ENCODE measurements at places on chromosomes 12 and 14. TPM values are rescaled to one million over a fixed set of nuclear protein-coding genes. Genes with fewer than 3 reads are reported as not detected.
A peak's percentile ranks its signal among the peaks of the same experiment; 100 is the strongest.

Gene ASCL1
- not detected for total RNA-seq

GRCh38 chr14:44995196-44995595, 33.2 kb downstream of the TOGARAM1 start:
- peaks cover 1% of the 10 kb centered on the region for H3K27me3 ChIP-seq
- H3K4me1 ChIP-seq, result no peaks in the 10 kb centered on the region
- no peak overlapping the region for H3K4me3 ChIP-seq
- DNase-seq, result no peak
- no peak overlapping the region for H3K27ac ChIP-seq

DNA sequence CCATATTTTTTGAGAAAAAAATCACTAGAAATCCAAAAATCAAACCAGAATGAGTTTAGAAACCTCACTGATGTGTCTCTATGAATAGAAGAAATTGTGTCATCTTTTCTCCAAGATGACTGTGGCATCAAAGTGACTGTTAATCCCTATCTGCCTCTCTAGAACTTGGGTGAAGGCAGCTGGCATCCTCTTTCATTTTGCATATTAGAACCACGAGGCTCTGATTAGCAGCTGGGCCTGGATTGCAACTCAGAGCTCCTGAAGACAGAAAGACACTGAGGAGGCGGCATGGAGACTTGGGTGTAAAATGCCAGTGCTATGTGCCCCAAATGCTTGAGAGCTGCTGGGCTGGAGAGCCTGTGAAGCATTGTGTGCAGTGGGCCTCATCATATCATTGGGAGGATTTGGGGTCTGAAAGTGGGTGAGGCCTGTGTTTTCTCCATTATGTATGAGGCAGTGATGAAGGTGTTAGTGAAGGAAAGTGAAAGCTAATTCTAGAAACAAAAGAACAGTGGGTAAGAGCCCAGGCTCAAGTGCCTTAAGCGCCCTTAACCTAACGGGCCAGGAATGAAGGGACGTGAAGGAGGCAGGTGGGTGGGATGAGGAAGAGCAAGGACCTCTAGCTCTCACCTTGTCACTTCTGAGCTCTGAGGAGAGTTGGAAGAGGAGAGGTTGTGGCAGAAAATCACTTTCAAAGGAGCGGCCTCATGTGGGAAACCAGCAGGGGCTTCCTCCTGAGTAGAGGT, 26.2 kb downstream of the NKX2-8 start:
- DNase-seq, result no peak
- no peaks in the 10 kb centered on the region for H3K4me1 ChIP-seq
- peaks cover 2% of the 10 kb centered on the region for H3K27me3 ChIP-seq
- H3K4me3 ChIP-seq, result no peak overlapping the region
- H3K27ac ChIP-seq, result no peak overlapping the region

GRCh38 chr14:65565948-65566347, 153.4 kb downstream of the FUT8 start:
- no peak for DNase-seq
- H3K36me3 ChIP-seq, result peaks cover 4% of the 10 kb centered on the region
- no peak overlapping the region for H3K4me3 ChIP-seq
- no peaks in the 10 kb centered on the region for H3K27me3 ChIP-seq

DNA sequence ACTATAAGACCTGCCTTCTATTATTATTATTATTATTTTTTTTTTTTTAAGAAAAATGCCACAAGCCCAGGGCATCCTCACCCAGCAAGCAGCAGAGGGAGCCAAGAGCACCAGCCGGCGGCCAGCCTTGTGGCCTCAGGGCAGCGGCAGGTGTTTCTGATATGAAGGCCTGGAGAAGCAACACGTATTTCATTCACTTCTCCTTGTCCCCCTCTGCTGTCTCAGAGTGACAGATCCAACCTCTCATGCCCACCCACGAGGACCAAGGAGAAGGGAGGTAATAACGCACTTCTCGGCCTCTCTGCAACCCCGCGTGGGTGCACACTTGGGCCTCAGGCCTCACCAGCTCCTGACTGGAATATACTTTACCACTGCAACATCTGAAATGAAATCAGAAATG, 25.4 kb downstream of the CDC42BPB start:
- peak overlapping the region; percentile 30 for H3K27ac ChIP-seq
- DNase-seq, result peak; percentile 29
- no peak overlapping the region for H3K4me3 ChIP-seq
- peaks cover under 1% of the 10 kb centered on the region for H3K36me3 ChIP-seq
- peaks cover 3% of the 10 kb centered on the region for H3K27me3 ChIP-seq

DNA sequence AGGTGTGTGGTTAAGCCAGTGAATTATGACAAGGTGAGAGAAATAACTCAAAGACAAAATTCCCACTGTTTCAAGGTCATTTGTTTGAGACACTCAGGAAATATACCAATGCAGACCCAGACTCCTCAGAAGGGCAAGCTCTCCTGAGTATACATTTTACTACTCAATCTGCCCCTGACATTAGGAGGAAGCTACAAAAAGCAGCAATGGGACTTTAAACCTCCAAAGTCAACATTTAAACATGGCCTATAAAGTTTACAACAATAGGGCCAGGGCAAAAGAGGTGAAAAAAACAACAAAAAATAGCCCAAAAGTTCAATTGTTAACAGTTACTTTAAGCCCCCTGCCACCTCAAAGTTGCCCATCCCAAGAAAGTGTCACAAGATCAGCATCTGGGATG, 19.5 kb upstream of the PEX5 start:
- no peak overlapping the region for H3K27ac ChIP-seq
- peaks cover 4% of the 10 kb centered on the region for H3K27me3 ChIP-seq
- no peak overlapping the region for H3K4me3 ChIP-seq
- H3K36me3 ChIP-seq, result peaks cover 22% of the 10 kb centered on the region
- DNase-seq, result no peak
- no peaks in the 10 kb centered on the region for H3K4me1 ChIP-seq

Gene RNU6-8
- total RNA-seq, result not detected

Gene OGFOD2
- 10.4 TPM for total RNA-seq

Gene VRTN
- 4.3 TPM for total RNA-seq

GRCh38 chr14:97177016-97177415, 379.8 kb downstream of the VRK1 start:
- H3K4me1 ChIP-seq, result peaks cover 26% of the 10 kb centered on the region
- H3K4me3 ChIP-seq, result no peak overlapping the region
- H3K36me3 ChIP-seq, result peaks cover 3% of the 10 kb centered on the region
- peak; percentile 15 for DNase-seq
- H3K27me3 ChIP-seq, result peaks cover 4% of the 10 kb centered on the region
- peak overlapping the region; percentile 74 for H3K27ac ChIP-seq

DNA sequence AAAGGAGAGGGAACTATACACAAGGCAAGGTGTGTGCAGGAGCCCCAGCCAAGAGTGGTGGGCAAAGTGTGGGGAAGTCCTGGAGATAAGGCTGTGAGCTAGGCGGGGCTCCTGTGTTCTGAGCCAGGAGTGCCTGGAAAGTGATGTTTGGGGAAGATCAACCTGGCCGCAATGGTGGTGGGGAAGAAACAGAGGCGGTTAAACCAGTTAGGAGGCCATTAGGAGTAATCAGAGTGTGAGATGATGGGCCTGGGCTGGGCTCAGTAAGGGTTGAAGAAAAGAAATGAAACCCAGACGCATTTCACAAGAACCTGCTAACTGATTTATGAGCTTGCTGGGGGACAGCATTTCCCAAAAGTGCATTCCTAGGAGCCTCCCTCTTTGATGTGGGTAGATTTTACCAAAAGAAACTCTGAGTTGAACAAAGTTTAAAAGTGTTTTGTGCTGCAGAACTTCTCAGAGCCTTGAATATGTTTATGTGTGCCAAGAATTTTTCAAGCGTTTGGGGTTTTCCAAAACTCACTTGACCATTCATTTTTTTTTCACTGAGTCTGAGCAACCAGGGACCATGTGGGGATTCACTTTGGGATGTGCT, 34.2 kb upstream of the LRP1-AS start:
- no peak for DNase-seq
- no peaks in the 10 kb centered on the region for H3K4me1 ChIP-seq
- peaks cover 11% of the 10 kb centered on the region for H3K36me3 ChIP-seq
- no peak overlapping the region for H3K27ac ChIP-seq

DNA sequence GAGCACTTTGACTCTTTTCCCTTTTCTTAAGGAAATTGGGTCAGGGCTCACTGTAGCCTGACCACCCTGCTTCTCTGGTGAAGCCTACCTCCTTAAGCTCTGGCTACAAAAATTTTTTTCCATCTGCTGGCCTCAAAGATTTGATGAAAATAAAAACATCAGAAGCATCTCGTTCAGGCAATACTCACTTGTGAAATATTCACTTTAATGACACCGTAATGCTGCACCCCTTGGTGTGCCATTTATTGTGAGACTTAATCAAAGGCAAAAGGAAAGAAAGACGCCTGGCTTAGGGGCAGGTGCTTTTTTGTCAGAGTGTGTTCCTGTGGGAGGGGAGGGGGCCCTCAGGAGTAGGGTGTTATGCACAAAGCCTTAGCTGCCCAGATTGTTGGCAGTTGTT, 155.0 kb upstream of the TMPO start:
- H3K4me3 ChIP-seq, result no peak overlapping the region
- no peaks in the 10 kb centered on the region for H3K27me3 ChIP-seq
- H3K27ac ChIP-seq, result no peak overlapping the region
- no peaks in the 10 kb centered on the region for H3K36me3 ChIP-seq
- no peaks in the 10 kb centered on the region for H3K4me1 ChIP-seq

Gene RNF212B
- not detected for total RNA-seq

Gene CEBPE
- total RNA-seq, result not detected

DNA sequence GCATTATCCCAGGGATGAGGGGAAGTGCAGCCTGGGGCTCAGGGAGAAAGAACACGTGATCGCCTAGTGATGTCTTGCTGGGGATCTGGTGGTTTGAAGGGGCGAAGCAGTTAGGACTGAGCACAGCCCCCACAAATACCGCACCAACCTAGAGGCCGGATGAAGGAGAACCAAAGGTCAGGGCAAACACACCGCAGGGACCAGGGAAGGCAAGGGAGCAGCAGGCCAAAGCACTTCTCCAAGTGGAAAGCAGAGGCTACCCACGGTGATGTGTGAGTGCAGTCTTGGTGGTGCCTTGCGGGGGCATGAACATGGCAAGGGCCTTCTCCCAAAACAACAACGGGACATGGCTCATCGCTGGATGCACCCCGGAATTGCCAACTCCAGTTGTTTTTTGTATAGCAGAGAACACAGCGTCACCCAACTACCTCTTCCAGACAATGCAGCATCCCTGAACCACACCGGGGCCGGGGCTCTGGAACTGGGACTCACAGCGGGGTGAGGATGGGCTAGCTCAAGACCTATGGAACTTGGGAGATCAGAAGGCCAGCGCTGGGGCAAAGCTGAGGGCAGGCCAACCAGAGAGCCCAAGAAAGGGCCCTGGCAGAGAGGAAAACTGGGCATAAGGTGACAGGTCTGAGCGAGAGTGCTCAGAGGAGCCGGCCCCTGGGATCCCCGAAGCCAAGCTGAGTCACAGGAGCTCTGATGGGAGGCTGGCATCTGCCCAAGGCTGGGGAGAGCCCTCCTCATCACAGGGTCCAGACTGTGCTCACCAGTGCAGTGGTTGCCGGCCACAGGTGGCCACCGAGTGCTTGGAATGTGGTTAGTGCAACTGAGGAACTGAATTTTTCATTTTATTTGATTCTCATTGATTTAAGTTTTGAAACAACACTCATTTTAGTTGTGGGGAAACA, 11.1 kb downstream of the GALNT16 start:
- H3K27ac ChIP-seq, result no peak overlapping the region
- H3K4me3 ChIP-seq, result no peak overlapping the region
- H3K4me1 ChIP-seq, result no peaks in the 10 kb centered on the region
- no peak for DNase-seq
- peaks cover 5% of the 10 kb centered on the region for H3K27me3 ChIP-seq

- DNase-seq, result no peak
- H3K36me3 ChIP-seq, result no peaks in the 10 kb centered on the region
- H3K4me1 ChIP-seq, result no peaks in the 10 kb centered on the region
Observed at GRCh38 chr12:77745624-77746023, 85.1 kb upstream of the NAV3 start.

Gene GPX2
- not detected for total RNA-seq

DNA sequence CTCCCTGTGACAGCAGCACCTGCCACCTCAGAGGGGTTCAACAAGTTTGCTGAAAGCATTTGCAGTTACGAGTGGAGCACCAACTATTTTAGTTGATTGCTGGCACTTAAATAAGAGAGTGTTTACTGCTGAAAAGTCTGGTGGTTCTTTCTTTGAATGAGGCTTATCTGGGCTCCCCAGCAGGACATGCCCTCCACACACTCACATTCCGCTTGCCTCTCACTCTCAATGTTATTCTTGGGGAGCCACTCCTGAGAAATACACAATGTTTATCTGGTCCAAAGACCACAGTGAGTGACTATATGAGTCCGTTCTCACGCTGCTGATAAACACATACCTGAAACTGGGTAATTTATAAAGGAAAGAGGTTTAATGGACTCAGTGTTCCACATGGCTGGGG, 31.9 kb downstream of the NT5DC3 start:
- no peak for DNase-seq
- peaks cover 4% of the 10 kb centered on the region for H3K4me1 ChIP-seq
- H3K36me3 ChIP-seq, result no peaks in the 10 kb centered on the region
- no peak overlapping the region for H3K27ac ChIP-seq
- no peaks in the 10 kb centered on the region for H3K27me3 ChIP-seq
